NCI-H2171 treated with DMSO at 0.1 percent for 48 hours (cell line): ENCODE measurements at places on chromosomes 6 and 20.

DNA sequence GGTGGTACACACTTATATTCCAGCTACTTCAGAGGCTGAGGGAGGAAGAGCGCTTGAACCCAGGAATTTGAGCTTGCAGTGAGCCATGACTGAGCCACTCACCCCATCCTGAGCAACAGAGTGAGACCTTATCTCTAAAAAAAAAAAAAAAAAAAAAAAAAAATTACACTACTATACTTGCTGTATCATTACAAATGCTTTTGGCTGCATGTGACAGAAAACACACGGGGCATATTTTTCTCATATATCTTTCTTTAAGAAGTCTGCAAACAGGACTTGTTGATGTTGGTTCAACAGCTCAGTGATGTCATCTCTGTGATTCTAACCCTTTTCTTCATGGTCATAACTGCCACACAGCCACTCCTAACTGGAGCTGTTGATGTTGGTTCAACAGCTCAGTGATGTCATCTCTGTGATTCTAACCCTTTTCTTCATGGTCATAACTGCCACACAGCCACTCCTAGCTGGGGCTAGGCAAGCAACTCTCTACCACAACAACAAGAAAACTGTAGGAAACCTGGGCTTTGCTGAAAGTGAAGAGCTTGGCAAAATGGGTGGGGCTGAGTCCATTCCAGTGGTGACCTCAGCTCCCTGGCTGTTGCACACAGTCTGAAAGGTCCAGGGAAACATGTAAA is 19.8 kb downstream of the MTFR2 start:
- DNase-seq: no peak

DNA sequence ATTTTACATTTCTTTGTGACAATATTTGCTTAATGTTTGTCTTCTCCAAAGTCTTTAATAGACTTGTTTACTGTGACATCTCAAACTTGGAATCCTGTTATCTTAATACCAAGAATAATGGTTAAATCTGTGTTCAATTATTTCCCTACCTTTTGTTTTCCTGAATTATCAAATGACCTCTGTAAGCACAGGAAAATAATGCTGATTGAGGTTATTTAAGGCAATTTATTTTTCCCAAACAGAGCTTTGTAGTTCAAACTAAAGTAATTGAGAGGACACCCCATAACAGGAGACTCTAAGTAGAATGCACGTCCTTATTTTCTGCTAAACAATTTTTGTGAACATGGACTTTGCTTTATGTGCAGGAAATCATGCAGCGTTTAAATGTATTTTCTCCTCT is 195.0 kb downstream of the BTBD3 start:
- no peak for DNase-seq

GRCh38 chr6:143731789-143732188 is 54.0 kb downstream of the PHACTR2 start:
- DNase-seq: no peak

DNA sequence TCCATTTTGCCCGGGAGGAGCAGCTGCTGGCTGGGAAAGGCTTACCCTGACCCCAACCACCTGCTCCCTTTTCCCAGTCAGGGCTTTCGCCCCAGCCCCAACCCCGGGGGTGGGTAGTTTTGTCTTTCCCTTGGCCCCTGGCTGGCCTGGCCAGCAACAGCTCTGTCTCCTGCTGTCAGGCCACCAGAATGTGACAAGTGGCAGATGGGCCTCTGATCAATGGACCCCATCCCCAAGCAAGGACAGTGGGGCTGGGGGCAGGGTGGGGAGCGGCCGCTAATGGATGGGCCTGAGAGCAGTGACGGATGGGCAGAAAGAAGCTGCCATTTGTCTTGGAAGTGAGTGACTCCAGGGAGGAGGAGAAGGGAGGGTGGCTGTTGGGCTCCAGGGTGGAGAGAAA is 121.6 kb downstream of the DHX35 start:
- DNase-seq: no peak

- no peak for DNase-seq
These were observed 169.1 kb downstream of the BMP7 start for GRCh38 chr20:57097245-57097915.

- DNase-seq: no peak
These were observed 4.6 kb downstream of the HLA-DPB1 start for GRCh38 chr6:33080127-33081089.

GRCh38 chr20:46353500-46354206 is 45.4 kb upstream of the CDH22 start:
- DNase-seq: no peak

GRCh38 chr6:5851261-5851757 is 155.4 kb downstream of the NRN1 start:
- DNase-seq: peak; percentile 84

DNA sequence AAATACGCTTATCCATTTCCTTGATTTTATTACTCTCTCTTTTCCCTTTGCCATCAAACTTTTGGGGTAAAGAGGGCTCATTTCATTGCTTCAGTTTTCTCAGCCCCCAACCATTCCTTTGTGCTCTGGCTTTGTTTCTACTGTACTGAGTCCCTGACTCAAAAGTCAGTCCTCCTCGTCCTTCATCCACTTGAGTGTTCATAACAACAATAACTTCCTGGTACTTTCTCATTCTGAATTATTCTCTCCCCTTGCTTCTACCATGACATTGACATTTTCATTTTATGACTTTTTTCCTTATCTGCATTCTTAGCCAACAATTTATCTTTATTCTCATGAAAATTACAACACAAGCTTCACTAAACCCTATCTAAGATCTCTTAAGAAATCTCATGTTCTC is 911 bp downstream of the ENPP3 start:
- no peak for DNase-seq
